ENCODE measurements at places on chromosomes 13 and 19. TPM values are rescaled to one million over a fixed set of nuclear protein-coding genes. Genes with fewer than 3 reads are reported as not detected.
A peak's percentile ranks its signal among the peaks of the same experiment; 100 is the strongest.

The ZNF497 gene
- total RNA-seq = 8.4 TPM

DNA sequence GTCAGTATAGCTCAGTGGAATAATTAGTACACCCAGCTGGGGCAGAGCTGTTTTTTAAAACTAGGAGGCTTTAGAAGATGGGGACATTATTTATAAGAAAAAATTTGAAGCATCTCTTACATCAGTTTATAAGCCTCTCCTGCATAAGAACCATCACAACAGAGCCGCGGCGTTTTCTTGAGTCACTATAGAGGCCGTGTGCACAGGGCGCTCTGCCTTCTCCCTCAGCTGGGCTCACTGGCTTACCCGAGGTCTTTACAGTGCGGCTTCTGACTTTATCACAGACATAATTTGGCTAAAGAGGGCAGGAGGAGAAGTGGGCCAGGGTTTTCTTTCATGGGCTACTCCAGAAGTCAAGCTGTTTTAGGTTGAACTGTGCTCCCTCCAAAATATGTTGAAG, 135.5 kb upstream of the RNF113B start:
- H3K27me3 ChIP-seq = no peaks in the 10 kb centered on the region
- peak overlapping the region; percentile 86 for H3K27ac ChIP-seq
- no peak overlapping the region for H3K4me3 ChIP-seq
- no peak for DNase-seq

DNA sequence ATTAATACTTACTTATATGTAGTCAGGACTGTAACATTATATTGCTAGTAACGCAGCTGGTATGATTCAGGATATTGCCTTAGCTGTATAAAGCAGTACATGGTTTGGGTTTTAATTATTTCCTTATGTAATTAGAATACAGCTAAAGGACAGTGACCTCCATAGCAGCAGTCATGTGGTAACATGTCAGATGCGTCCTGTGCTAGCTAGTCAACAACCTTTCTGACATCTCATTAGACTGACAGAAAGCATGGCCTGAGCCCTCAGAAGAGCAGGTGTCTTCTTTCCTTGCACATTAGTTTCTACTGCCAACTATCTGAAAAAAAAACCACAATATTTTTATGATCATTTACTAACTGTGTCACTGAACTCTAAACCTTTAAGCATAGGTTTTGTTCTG, 122.2 kb downstream of the MAB21L1 start:
- no peak for DNase-seq
- no peak overlapping the region for H3K27ac ChIP-seq
- no peaks in the 10 kb centered on the region for H3K27me3 ChIP-seq
- peaks cover 3% of the 10 kb centered on the region for H3K36me3 ChIP-seq
- peaks cover 23% of the 10 kb centered on the region for H3K4me1 ChIP-seq

- no peak for DNase-seq
- H3K27me3 ChIP-seq = no peaks in the 10 kb centered on the region
- peaks cover 49% of the 10 kb centered on the region for H3K4me1 ChIP-seq
- H3K27ac ChIP-seq = no peak overlapping the region
- H3K4me3 ChIP-seq = no peak overlapping the region
- peaks cover 2% of the 10 kb centered on the region for H3K36me3 ChIP-seq
These were observed 77.4 kb upstream of the RNF113B start for GRCh38 chr13:98254513-98254912.

GRCh38 chr13:108352599-108352998, 83.1 kb downstream of the TNFSF13B start:
- no peaks in the 10 kb centered on the region for H3K4me1 ChIP-seq
- H3K27me3 ChIP-seq = no peaks in the 10 kb centered on the region
- no peak overlapping the region for H3K27ac ChIP-seq
- DNase-seq = no peak

The FSD1 gene
- total RNA-seq = 53.5 TPM

DNA sequence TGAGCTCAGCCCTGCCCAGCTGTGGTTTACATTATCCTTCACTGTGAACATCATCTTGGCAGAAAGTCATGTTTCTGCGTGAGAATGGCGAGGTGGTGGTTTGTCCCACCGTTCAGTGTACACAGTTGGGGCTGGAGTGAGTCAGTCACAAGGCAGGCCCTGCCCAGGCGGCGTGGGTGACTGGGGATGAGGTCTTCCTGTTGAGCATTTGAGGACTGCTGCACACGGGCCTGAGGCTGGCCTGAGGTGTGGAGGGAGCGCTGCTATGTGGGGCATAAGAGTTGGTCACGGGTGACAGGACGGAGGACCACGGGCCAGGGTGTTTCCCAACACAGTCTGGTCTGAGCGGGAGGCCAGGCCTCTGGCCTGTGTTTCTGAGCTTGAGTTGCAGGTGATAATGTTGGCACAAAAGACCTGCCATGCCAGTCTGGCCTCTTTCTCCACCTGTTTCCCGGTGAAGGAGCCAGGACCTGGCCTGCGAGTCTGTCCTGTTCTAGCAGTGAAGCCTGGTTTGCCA, 13.4 kb upstream of the C19orf33 start:
- H3K27me3 ChIP-seq = no peaks in the 10 kb centered on the region
- H3K4me1 ChIP-seq = peaks cover 18% of the 10 kb centered on the region
- H3K27ac ChIP-seq = peak overlapping the region; percentile 93
- H3K4me3 ChIP-seq = no peak overlapping the region
- no peak for DNase-seq

The TUBA3C gene
- not detected for total RNA-seq

DNA sequence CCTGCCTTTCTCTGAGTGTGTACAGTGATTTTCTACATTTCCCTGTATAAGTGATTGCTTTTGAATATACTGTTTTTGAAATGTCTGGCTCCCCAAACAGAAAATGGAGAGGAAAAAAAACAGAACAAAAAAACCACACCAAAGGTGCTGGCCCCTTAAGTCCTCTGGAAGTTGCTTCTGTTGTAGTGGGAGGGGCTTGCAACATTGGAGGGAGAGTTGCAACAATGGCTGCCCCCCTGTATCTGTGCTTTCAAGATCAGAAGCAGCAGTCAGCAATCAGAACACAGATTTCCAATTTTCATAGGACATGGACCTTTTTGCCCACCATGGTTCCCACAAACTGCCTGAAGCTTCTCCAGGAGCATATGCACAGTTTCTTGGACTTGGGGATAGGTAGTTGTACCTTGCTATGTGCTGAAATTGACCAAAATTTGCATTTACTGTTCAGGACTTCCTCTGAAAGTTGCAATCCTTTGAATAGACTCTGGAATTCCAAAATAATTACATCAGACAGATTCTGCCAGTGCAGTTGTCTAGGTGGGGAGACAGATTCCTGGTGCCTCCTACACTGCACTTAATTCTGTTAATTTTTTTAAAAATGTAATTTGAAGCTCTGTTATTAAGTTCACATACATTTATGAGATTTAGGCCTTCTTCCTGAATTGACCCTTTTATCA, 13.8 kb downstream of the BIVM start:
- H3K27me3 ChIP-seq = no peaks in the 10 kb centered on the region
- peaks cover 14% of the 10 kb centered on the region for H3K4me1 ChIP-seq
- H3K27ac ChIP-seq = peak overlapping the region; percentile 27
- H3K4me3 ChIP-seq = no peak overlapping the region
- H3K36me3 ChIP-seq = peaks cover 23% of the 10 kb centered on the region

GRCh38 chr13:99154064-99154463, 46.6 kb upstream of the UBAC2 start:
- no peaks in the 10 kb centered on the region for H3K27me3 ChIP-seq
- no peaks in the 10 kb centered on the region for H3K36me3 ChIP-seq
- no peak overlapping the region for H3K27ac ChIP-seq
- no peak for DNase-seq
- peaks cover 6% of the 10 kb centered on the region for H3K4me1 ChIP-seq
